ENCODE measurements at places on chromosomes 13 and 19.

DNA sequence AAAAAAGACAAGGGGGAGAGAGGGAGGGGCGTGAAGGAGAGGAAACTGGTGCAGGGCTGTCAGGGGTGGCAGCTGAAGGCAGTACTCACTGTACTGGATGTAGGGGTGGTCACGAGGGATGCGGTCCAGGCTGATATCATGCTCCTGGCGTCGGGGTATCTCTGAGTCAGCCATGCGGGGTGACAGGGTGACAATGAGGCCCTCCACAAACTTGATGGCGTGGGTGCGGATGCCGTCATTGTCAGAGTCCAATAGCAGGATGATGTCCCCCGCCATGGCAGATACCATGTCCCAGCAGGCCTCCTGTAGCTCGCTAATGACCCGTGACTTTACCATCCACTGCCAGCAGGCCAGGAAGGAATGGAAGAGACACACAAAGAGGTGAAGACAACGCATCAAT, 15.3 kb downstream of the SYMPK start:
- no peak for DNase-seq

DNA sequence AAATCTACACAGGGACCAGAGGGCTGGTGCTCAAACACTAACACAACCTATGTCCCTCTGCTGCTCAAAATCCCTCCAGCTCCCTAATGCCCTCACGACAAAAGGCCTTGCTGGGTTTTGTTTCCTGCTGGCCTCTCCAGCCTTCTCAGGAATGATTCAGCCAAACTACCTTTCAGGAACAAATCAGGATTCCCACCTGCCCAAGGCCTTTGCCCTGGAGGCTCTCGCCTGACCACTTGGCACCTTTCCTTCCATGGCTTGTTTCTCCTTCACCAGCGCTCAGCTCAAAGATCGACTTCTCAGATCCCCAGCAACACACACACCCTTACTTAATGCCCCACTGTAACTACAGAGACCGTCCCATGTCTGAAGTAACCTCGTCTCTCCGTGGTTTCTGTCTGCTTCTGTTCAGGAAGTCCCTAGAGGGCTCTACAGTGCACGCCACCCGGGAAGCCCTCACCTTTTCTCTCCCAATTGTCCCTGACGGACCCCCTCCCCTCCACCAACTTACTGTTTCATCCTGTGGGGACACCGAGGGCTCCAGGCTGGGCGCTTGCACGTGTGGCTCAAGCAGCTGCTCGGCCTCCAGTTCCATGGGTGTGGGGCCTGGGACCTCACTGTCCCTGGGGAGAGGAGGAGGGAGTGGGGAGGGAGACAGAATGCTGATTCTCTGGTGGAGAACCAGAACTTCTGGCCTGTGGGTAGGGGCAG, 3.2 kb upstream of the SIX5 start:
- no peak for DNase-seq

- no peak for DNase-seq
Measured at GRCh38 chr13:50152655-50153309, 137.5 kb downstream of the KCNRG start.

- no peak for DNase-seq
Measured at GRCh38 chr19:29624489-29625185, 18.6 kb downstream of the POP4 start.

- no peak for DNase-seq
Measured at GRCh38 chr13:73167028-73167820, 108.4 kb downstream of the KLF5 start.

GRCh38 chr19:2578901-2579677, 103.2 kb downstream of the GADD45B start:
- peak; percentile 62 for DNase-seq

Data from stimulated activated naive CD8-positive, alpha-beta T cell treated with anti-CD3 and anti-CD28 coated beads, Interleukin-15, amount 100 ng/mL, for 72 hours (primary cell).